GM04503 (cell line): ENCODE measurements at places on chromosomes 6 and 20.
A peak's percentile ranks its signal among the peaks of the same experiment; 100 is the strongest.

DNA sequence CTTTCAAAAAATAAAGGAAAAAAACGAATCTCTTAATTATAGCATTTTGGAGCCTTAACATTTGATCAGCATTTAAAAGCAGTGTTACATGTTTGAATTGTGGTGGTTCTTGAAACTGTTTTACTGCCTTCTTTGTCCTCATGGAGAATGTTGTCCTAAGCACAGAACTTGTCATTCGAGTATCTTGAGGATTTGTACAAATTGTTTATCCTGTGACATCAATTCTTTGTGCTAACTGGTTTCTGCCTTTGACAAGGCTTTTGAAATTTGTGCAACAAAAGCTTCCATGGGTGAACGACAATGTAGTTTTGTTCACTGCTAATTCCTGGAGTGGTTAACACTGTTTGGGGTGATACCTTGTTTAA, 130.8 kb downstream of the SCAF8 start:
- DNase-seq = no peak

DNA sequence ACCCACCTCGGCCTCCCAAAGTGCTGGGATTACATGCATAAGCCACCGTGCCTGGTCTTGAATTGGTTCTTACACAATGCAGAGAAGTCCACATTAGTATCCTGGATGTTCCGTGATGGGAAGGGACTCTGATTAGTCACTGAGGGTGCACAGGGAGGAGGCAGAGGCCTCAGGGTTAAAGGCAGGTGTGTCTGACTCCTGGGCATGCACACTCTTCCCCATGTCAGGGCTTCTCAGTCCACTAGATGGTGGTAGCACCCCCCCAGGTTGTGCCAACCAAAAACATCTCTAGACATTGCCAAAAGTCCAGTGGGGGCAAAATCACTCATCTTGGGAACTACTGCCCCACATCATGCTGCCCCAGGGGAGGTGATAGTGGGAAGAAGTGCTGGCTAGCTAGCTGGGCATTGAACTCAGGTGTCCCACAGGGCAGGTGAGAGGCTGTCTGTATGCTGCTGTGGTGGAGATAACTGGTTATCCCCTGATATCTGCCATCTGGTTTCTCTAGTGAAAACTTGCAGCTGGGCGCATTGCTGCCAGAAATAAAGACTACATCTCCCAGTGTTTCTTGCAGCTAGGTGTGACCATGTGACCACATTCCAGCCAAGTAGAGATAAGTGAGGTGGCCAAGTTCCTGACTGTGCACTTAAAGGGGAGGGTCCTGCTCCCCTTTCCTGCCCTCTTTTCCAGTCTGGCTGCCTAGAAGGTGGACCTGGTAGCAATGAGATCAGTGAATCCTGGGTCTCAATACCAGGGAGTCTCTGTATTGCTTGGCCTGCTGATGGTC, 8.4 kb upstream of the NSFL1C start:
- no peak for DNase-seq

- no peak for DNase-seq
Observed at GRCh38 chr6:142361345-142361744, 59.5 kb downstream of the ADGRG6 start.

GRCh38 chr6:170459451-170459850, 93.7 kb downstream of the PSMB1 start:
- DNase-seq = no peak

- DNase-seq = no peak
Observed at GRCh38 chr6:136158971-136159370, 91.1 kb downstream of the MTFR2 start.

DNA sequence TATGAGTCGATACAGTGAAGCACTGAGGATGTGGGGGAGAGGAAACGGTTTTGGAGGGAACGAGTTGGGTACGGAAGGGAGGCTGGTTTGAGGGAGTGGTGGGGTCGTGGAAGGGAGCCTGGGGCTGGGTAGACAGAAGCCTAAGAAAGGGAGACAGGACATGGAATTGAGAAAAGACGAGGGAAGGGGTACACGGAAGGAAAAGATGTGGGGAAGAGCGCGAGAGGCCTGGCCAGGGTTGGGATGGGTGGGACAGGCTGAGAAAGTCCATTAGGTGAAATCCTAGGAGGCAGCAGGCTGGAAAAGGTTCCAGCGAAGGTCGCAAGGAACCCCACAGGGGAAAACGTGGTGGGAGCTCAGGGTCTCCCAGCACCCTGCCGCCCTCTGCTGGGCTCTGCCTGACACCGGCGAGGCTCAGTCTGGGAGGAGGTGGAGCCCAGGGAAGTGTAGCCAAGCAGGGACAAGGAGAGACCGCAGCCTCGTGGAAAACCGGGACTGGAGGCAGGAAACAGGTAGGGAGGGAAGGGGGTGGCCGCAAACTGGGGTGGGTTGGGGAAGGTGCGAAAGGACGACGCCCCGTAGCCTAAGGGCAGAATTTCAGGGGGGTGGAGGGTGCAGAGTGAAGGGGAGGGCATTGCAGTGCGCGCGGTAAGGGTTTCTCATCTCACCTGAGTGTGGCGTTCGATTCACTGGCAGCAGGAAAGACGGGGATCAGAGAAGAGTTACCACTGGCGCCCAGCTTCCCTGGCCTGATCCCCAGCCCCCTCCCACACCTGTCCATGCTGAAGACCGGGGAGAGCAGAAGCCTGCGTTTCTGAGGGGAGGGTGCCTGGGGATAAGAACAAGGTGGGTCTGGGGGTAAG, 4.3 kb downstream of the GABBR1 start:
- DNase-seq = no peak

DNA sequence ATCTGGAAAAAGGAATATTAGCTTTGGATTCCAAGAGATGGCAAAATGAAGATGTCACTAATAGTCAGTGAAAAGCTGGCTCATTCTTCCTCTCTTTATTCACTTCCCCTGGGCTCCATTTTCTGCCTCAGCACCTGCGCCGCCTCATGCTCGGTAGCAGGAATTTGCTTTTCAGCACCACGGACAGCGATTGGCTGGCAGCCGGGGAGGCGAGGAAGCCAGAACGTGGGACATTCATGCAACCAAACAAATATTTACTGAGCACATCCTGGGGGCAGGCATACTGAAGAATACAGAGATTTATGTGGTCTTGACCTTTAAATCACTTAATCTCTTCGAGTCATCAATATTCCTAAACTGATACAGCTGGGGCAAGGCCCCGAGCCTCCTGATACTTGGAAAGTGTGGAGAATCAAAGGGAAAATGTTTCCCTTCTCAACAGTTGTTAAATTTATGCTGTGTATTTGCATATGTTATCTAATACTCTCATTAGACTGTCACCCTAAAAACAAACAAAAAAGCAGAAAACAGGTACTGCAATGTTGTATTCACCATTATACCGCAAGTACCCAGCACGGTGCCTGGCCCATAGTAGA, 12.1 kb upstream of the PDYN start:
- no peak for DNase-seq

GRCh38 chr6:83804886-83805285, 48.3 kb upstream of the RIPPLY2 start:
- DNase-seq = no peak

DNA sequence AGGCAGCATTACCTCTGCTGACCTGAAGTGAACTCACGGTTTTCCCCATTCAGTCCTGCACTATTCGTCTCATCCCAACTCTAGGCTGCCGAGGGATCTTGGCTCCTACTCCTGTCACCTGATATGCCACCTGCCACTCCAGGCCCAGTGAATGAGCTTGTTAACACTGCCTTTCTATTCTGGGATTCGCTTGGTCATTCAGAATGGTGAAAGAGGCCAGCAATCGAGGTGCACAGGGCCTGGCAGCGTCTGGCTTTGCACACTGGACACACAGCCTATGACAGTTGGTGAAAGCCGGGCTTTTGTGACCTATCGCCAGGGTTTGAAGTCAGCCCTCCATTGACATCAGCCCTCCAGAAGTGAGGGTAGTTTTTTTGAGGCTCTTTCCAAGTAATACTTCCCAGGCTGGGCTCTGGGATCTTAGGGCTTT, 59.3 kb upstream of the MYL9 start:
- no peak for DNase-seq

DNA sequence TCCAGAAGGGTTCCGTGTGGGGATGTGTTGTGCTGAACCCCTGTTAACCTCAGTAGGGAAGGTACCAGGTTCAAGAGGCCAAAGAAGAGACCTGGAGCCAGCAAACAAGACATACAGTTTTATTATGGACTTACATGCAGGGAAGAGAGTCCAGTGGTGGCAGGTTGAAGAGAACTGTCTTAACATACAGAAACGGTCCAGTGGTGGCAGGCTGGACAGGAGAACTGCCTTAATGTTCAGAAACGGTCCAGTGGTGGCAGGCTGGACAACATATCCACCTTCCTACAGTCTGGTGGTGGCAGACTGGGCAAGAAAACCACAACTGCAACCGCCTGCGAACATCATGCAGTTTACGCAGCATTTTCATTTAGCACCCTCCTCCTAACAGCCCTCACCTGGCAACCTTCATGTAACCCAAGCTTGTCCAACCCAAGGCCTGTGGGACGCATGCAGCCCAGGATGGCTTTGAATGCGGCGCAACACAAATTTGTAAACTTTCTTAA, 75.9 kb downstream of the PHACTR3 start:
- DNase-seq = no peak

DNA sequence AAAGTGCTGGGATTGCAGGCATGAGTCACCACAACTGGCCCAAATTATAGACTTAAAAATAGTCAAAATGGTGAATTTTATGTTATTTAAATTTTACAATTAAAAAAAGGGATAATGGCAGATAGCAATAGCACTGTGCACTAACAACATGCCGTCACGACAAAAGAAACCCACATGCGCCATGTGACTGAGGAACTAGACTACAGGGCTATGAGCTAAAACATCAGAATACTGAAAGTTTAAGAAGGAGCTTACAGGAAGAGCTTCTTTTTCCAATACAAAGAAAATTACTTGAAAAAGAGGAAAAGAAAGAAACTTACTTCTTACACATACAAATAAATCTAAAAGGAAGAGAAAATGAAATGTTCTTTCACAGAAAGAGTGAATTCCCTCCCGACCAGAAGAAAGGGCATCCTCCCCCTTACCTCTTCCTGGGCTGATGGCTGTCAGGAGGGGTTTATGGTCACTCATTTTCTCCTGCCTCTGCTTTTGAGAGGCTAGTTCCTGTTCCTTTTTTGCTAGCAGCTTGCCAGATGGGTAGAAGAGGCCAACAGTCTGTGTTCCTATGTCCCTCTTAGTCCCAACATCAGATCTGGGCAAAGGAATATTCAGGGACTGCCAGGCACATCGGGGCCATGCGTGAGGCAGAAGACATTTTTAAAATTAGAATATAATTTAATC, 54.5 kb downstream of the DZANK1 start:
- DNase-seq = no peak

- DNase-seq = no peak
Observed at GRCh38 chr6:89348372-89348771, 4.2 kb downstream of the UBE2J1 start.

GRCh38 chr6:148689168-148689567, 57.7 kb upstream of the UST start:
- no peak for DNase-seq

GRCh38 chr6:47343600-47343999, 33.9 kb upstream of the TNFRSF21 start:
- no peak for DNase-seq

DNA sequence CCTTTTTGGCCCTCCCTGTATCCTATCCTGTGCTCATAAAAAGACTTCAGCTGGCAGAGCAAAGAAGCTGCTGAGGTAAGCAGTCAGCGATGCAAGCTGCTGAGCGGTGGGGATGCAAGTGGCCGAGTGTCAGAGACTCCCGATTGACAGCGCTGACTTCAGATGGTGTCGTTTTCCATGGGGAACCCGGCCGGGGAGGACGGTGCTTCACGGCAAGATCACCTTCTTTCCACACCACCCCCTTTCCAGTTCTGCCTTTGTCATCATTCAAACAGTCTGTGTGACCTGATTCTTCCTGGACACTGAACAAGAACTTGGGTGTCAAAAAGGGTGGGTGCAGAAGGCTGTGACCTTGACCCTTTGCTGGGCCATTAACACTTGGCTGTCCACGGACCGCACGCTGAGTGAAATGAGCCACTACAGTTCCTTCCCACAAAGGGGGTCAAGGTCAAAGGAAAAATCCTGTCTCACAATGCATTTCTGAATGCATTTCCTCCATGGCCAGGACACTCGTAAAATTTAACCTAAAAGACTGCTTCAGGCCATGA, 52.9 kb upstream of the UNC93A start:
- no peak for DNase-seq

- no peak for DNase-seq
Observed at GRCh38 chr6:169503422-169504152, 198.2 kb downstream of the WDR27 start.

GRCh38 chr6:113980937-113981554, 10.1 kb upstream of the HDAC2 start:
- no peak for DNase-seq

GRCh38 chr6:84411060-84411629, 183.7 kb upstream of the CEP162 start:
- DNase-seq = peak; percentile 72

DNA sequence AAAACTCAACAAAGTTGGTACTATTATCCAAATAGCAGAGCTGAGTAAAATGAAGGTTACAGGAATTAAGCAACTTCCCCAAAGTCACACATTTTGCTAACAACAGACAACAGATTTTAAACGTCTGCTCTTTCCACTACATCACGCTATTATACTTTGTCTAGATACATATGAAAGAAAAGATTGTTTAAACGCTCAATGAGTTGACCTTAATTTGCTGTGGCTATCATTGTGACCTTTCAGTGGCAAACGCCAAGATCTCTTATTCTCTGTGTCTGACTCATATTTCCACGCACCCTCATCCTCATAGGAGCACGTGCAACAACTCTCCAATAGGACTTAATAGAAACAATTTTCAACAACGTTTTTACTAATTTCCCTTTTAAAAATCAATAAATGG, 540.1 kb downstream of the MAFB start:
- DNase-seq = no peak

- no peak for DNase-seq
Observed at GRCh38 chr6:83514466-83514865, 2.1 kb downstream of the PRSS35 start.

DNA sequence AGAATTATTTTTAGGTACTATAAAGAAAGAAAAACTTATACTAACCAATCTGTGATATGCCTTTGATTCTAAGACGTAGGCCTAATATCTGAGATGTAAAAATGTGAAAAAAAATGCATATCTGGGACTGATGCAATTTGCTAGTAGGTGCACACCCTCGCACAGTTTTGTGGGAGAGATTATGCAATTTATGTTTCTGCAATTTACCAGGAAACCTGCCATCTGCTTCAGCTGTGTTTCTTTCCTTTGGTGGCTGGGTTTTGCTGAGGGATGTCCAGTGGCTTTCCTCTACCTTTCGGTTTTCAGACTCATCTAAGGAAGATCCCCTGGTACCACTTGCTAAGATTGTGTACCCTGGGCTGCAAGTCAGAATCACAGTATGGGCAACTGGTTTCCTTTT, 186.9 kb downstream of the ZFP64 start:
- peak; percentile 38 for DNase-seq

DNA sequence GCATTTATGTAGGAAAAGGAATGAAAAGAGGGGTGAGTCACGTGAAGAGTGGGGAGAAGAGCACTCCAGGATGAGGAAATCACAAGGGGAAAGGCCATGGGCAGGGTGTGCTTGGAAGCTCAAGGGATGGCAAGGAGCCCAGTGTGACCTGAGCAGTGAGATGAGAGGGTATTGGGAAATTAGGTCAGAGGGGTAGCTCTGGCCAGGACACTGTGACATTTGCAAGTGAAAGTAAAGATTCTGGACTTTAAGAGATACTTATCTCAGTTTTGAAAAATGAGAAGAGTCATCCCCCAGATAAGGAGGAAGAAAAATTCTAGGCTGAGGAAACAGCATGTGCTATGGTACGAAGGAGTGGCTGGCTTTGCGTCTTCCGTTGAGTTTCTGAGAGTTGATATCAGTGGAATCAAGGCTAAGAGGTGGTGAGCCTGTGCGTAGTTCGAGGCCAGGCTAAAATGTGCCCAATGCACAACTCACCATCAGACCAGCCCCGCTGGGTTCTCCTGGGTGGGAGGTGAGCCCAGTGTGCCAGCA, 79.9 kb downstream of the GCLC start:
- DNase-seq = no peak
